NCI-H2081 treated with DMSO at 0.1 percent for 48 hours (cell line): ENCODE measurements at places on chromosomes 6 and 20.

- DNase-seq: no peak
Measured at GRCh38 chr20:375265-375889, 5.2 kb upstream of the TRIB3 start.

GRCh38 chr6:25013246-25013645, 77.5 kb upstream of the RIPOR2 start:
- no peak for DNase-seq

GRCh38 chr6:35170166-35170565, 29.0 kb upstream of the TCP11 start:
- DNase-seq: no peak

GRCh38 chr6:117960877-117961276, 53.8 kb downstream of the SLC35F1 start:
- no peak for DNase-seq

DNA sequence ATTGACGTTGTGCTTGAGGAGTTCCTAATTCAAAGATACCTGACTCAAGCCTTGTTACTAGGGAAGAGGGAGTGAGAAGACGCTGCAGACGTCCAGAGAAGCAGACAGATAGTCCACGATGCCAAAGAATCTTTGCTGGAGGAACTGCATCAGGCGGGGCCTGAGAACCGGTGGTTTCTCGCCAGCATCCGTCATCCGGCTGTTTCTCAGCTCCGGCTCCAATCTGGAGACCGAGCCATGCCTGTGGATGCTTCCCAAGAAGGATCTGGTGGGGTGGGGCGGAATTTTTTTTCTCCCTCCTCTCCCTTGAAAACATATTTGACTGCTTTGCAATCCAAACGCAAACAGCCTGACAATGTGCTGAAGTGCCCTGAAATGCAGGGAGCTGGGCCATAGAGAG, 125.8 kb upstream of the SRSF6 start:
- DNase-seq: no peak

DNA sequence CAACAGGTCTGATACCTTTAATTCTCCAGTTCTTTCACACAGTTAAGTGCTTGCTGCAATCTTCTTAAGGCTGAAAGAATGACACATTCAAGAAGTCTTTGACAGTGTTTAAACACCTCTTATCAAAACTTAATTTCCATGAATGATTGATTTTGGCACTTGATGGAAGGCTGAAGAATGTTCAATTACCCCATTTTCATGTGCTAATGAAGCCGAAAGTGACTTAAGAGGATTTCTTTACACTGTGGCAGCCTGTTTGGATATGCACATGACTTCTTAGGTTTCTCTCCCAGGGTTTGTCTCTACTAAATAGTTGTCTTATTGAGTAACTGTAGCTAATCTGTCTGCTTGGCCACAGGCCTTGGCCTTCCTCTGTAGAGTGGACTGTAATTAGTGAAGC, 81.1 kb upstream of the PRDM1 start:
- DNase-seq: no peak

GRCh38 chr6:18053555-18054445, 66.4 kb upstream of the KIF13A start:
- no peak for DNase-seq

GRCh38 chr6:111844376-111844775, 28.9 kb downstream of the FYN start:
- no peak for DNase-seq
